ENCODE measurements at places on chromosomes 5 and 9.

GRCh38 chr5:139901986-139902385 lies 106.4 kb downstream of the PSD2 start:
- DNase-seq, result no peak

DNA sequence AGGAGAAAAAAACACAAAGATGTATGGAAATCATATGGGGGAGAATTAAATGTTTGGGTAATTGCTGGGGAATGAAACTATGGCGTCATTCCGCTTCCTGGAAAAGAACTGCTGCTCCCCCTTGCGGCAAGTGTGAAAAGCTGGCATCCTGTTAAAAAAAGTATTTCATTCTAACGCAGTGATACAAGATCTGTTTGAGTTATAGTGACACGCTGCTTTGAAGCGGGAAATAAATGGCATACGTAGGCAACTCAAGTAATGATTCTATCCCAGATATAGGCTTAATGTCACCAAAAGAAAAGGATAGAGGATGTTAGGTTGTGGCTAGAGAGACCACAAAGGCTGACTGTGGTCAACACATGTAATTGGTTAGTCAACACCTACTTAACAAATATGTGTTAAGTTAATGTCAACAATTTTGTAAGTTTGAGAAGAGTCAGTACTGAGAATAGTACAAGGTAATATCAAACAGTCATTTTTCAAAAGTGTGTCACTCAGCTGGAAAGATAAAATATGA lies 70.2 kb upstream of the ALDH1A1 start:
- no peak for DNase-seq

DNA sequence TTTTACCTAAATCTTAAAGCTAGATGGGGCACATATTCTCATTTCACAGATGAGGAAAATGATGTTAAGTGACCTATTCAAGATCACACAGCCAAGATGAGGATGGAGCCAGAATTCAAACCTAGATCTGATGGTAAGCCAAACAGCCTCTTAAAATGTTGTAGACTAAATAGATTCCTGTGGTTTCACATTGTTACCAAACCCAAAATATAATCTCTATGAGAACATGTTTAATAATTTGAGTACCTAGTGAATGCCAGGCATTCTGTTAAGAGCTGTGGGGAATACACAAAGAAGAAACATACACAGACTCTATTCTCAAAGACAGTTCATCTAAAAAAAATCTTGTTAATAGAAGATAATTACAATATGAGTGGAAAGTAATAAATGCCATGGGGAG lies 25.2 kb downstream of the HOMER1 start:
- no peak for DNase-seq

- no peak for DNase-seq
Observed at GRCh38 chr5:159893040-159893695, 23.1 kb upstream of the ADRA1B start.

DNA sequence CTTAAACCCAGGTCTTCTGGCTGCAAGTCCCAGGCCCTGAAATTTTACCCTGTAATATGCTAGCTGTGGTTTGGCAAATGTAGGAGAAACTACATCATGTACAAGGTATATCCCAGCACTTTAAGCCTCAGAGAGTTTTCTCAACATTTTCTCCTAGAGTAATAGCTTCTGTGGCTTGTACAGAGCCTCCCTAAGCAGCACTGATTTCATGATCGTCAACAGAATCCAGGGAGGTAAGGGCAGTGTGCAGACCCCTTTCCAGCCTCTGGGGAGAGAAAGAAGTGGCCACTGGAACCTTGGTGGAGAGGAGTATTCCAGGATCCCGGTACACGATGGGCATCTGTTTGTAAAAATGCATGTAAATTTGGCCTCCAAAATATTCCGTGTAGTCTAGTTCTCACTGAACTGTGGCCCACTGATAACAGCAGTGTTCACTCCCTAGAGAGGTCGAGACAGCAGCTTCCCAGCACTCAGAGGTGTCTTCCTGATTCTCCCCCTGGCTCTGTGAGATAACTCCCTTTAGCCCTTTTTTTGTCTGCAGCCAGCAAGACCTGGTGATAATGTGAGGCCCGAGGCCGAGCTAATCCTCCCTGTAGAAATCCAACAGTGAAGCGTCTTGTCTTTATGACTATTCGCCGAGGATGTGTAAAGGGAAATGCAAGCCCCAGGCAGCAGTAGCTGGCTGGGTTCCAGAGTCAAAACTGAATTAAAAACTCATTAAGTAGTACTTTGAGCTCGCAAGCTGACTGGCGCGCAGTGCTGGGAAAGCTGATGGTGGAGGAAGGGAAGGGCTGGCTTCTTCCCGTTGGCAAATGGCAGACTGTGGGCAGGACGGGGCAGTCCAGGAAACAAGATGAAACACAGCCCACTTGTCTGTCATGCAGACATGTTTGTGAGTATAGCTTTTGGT lies 59.0 kb downstream of the MAP1B start:
- peak; percentile 31 for DNase-seq

DNA sequence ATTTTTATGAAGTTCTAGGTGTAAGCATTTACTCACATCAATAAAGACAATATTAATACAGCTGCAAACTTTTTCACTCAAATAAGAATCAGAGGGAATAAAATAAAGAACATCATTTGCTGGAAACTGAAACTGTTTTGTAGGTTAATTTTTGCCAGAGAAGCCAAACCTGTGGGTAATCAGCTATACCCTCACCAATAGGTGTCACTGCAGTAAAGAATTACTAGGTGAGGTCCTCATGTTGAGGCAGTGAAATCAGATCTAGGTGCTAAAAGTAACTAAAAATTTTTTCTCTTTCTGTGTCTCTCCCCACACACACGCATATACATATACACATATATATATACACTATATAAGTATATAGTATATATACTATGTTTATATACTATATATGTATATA lies 1016.3 kb upstream of the SEMA6A start:
- no peak for DNase-seq

DNA sequence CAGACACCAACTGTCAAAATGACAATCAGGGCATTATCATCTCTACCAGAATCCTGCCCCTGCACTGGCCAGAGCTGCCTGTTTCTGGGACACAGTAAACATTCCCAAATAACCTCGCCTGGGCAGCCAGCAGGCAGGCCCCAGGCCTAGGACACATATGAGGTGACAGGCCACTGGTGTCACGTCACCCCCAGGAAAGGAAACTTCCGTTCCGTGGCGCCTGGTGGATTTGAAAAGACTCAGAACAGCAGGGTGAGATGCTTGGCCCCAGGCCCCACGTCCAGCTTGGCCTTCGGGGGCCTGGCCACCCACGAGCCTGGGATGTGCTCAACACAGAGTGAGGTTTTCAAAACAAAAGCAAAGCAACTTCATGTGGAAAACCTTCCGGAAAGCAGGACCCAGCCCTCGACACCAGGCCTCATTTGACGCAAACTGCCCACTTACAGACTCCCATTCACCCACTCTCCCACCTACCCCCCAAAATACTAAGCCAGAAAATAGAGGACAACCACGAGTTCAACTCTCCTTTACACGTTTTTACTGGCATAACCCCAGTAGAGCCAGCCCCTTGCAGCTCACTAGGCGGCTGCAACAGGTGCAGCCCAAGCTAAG lies 1.2 kb downstream of the SEMA4D start:
- DNase-seq, result no peak

- no peak for DNase-seq
Observed at GRCh38 chr9:31783491-31783890, 601.0 kb upstream of the ACO1 start.
